T-helper 1 cell (primary cell): ENCODE measurements at places on chromosomes 1 and 21.
A peak's percentile ranks its signal among the peaks of the same experiment; 100 is the strongest.

DNA sequence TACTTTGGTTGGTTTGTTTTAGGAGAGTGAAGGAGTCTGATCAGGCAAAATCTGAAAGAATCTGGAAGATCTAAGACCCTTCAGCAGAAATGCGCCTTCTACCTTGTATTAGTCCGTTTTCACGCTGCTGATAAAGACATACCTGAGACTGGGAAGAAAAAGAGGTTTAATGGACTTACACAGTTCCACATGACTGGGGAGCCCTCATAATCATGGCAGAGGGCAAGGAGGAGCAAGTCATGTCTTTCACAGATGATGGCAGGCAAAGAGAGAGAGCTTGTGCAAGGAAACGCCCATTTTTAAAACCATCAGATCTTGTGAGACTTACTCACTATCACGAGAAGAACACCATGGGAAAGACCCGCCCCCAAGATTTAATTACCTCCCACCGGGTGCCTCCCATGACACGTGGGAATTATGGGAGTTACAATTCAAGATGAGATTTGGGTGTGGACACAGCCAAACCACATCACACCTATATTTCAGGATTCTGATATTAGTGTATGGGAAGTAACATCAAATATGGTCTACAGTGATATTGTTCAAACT is 99.3 kb downstream of the GLUL start:
- no peak for DNase-seq

- no peak for DNase-seq
Observed at GRCh38 chr1:154877370-154877974, 7.4 kb upstream of the KCNN3 start.

DNA sequence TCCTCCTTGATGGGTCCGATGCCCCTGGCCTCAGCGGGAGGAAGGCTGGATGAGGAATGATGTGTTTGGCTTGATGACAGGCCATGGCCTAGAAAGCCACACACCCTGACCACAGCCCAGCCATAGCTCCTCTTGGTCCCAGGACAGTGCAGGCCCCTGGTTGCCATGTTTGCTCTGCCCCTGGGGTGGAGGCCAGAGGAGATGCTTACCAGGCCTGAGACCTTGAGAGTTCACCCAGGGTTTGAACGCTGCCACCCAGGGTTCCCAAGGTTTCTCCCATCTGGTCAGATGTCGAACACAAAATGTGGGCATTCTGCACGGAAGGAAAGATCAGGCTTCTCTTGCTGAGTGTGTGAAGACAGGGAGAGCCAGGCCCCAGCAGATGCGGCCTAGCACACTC is 2.6 kb downstream of the C1orf226 start:
- DNase-seq: no peak

DNA sequence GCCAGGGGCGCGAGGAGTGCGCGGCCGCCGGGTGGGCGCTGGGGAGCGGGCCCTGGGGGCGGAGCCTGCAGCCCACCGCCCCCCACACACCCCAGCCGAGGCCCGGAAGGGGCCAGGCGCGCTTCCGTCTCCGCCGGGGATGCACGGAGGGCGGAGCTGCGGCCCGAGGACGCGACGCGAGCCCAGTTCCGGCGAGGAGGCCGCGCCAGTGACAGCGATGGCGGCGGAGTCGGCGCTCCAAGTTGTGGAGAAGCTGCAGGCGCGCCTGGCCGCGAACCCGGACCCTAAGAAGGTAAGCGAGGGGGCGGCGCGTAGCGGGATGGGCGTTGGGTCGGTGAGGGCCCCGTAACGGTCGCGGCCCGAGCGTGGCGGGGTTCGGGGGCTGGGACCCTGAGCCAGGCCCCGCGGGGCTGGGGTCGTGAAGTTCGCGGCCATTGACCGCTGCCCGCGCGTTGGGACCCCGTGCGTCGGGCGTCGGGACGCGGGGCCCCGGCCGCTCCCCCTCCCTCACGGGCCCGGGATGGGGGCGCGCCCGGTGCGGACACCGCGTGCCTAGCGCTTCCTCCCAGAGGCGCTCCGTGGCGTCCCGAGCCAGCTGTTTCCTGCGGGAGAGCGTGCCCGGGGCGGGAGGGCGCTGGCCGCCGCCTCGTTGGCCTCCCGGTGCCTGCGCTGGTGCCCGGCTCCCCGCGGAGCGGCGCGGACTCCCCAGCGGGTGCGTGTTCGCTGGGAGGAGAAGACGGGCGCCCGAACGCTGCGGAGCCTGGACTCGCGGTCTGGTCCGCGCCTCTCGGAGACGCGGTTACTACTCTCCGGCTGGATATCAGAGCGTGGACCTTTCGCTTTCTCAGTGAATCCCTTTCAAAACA is at the start of gene ELOA:
TSS of gene ELOA (plus strand) at position 185 of the 866 bp plus-strand sequence. CDS start at position 218, 33 bp downstream.
- peak; percentile 68 for DNase-seq

GRCh38 chr1:147414505-147415163 is 126.7 kb upstream of the BCL9 start:
- DNase-seq: no peak
